ENCODE measurements at places on chromosomes 4 and X.

- DNase-seq = no peak
Observed at GRCh38 chrX:43345166-43345565, 310.9 kb upstream of the MAOA start.

- DNase-seq = peak; percentile 14
Observed at GRCh38 chr4:146232131-146232722, 17.9 kb downstream of the REELD1 start.

GRCh38 chr4:128347175-128347868, 59.7 kb upstream of the PGRMC2 start:
- no peak for DNase-seq

GRCh38 chr4:31341601-31342359, 621.6 kb downstream of the PCDH7 start:
- no peak for DNase-seq

- DNase-seq = no peak
Observed at GRCh38 chr4:140469791-140470733, 28.0 kb downstream of the MGAT4D start.

GRCh38 chr4:26836539-26836938, 24.1 kb upstream of the STIM2 start:
- no peak for DNase-seq

DNA sequence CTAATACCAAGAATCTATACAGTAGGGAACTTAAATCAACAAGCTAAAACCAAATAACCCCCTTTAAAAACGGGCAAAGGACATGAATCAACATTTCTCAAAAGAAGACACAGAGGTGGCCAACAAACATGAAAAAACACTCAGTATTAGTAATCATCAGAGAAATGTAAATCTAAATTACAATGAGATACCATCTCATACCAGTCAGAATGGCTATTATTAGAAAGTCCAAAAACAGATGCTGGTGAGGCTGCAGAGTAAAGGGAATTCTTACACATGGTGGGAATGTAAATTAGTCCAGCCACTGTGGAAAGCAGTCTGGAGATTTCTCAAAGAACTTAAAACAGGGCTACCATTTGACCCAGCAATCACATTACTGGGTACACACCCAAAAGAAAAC, 167.8 kb downstream of the PACRGL start:
- no peak for DNase-seq

DNA sequence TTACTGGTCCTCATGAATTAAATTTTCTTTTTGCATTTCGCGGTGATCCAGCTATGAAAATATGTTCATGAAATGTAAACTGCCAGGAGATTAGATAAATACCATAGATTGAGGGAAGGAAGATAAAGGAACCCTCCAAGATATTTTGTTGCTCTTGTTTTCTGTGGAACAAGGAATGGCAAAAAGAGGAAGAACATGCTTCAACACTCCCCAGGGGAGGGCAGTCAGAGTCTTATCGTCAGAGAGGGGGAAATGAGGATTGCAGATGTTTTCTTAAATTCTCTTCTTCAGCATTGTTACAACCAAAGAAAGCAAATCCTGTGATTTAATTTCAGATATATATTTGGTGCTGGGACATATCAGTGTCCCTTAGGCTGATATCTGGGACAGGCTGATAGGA, 9.5 kb upstream of the SFRP2 start:
- DNase-seq = no peak

DNA sequence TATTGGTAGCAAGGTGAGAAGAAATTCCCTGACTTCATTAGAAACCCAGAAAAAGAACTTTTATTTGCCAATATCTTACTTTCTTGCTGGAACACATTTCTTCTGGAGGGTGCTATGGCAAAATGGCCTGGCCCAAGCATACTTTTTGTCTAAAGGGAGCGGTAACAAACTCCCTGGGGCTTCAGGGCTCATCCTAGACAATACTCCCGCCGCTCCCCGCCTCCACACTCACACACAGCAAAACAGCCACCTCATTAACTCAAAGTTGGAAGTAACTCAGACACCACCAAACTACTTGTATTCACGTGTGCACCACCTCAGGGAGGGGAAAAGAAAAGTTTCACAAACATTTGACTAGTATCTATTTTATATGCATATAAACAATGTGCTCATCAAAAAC, 75.7 kb downstream of the IGSF1 start:
- no peak for DNase-seq

GRCh38 chr4:54843106-54843505, 185.3 kb downstream of the KIT start:
- DNase-seq = no peak

- no peak for DNase-seq
Observed at GRCh38 chr4:127995776-127996175, 30.6 kb downstream of the ABHD18 start.

DNA sequence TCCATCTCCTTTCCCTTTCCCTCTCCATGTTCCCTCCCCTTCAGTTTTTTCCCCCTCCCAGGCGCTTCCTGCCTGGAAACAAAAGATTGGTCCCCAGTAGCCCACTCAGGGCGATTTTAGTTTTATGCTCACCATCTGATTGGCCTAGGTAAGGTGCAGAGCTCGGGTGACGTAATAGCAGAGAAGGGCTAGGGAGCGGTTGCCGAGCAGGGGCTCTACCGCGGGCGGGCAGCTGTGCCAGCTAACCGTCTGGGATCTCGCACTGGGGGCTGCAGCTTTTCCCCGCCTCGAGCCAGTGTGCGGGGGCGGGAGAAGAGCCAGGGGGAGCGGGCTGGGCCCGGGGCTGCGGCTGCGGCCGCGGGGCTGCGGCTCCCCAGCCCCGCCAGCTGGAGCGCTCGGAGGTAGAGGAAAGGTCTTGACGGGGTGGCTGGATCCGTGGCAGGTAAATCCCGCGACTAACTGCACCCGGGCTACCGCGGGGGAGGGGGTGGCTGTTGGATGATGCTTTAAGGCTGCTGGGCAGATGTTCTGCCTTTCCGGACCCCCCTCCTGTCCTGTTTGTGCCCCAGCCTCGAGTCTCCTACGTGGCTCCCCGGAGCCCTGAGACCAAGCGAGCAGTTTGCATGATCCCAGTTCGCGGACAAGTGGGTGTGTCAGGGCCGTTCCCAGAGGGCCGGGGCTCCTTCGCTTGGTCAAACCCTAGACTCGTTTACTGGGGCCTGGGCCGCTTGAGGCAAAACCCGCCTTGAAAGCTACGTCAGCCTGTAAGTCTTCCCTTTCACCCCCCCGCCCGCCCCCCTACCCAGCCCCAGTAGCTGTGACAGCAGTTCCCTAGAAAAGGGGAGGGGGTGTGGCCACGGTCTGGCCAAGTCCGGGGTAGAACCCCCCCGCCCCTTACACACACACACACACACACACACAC, at the start of gene PAK3:
PAK3 (plus strand) TSS at position 218 of the 922 bp plus-strand sequence. CDS start 26,913 bp downstream, outside the sequence.
- no peak for DNase-seq

GRCh38 chr4:15500701-15501100, 31.0 kb downstream of the CC2D2A start:
- DNase-seq = no peak
